ENCODE measurements at places on chromosomes 7 and 10.

- DNase-seq, result no peak
Observed at GRCh38 chr10:61354401-61354975, 98.7 kb downstream of the TMEM26 start.

DNA sequence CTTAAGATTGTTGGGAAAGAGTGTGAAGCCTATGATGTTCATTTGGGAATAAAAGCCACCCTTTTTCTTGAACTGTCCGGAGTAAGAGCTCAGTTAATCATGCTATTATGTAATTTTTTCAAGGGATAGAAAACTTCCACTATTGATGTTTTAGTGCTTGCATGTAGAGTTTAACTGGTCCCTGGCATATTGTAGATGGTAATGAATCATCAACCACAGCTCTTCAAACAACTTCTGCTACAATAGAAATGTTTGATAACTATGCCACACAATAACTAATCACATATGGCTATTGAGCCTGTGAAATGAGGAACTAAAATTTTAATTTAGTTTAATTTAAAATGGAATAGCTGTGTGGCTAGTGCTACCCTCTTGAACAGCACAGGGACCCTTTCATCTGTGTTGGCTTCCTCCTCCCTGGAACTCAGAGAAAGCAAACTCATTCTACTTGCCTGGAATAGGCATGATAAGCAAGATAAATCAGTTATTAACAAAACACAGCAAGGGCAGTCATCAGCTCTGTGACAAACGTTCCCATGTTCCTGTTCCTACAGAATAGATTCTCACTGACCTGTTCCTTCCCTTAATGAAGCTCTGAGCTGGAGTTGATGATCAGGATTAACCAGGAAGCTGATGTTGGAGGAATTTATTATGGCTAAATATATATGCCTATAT is 4.9 kb upstream of the SRI start:
- DNase-seq, result peak; percentile 75

- DNase-seq, result no peak
Observed at GRCh38 chr7:80106498-80107113, 28.0 kb upstream of the GNAI1 start.

- DNase-seq, result no peak
Observed at GRCh38 chr7:68770649-68771048, 827.6 kb upstream of the AUTS2 start.

GRCh38 chr10:73975388-73975787 is 22.5 kb upstream of the VCL start:
- DNase-seq, result no peak

GRCh38 chr7:48511080-48511479 is 339.8 kb downstream of the ABCA13 start:
- DNase-seq, result peak; percentile 16

- DNase-seq, result no peak
Observed at GRCh38 chr7:5453566-5454075, 30.0 kb upstream of the TNRC18 start.

DNA sequence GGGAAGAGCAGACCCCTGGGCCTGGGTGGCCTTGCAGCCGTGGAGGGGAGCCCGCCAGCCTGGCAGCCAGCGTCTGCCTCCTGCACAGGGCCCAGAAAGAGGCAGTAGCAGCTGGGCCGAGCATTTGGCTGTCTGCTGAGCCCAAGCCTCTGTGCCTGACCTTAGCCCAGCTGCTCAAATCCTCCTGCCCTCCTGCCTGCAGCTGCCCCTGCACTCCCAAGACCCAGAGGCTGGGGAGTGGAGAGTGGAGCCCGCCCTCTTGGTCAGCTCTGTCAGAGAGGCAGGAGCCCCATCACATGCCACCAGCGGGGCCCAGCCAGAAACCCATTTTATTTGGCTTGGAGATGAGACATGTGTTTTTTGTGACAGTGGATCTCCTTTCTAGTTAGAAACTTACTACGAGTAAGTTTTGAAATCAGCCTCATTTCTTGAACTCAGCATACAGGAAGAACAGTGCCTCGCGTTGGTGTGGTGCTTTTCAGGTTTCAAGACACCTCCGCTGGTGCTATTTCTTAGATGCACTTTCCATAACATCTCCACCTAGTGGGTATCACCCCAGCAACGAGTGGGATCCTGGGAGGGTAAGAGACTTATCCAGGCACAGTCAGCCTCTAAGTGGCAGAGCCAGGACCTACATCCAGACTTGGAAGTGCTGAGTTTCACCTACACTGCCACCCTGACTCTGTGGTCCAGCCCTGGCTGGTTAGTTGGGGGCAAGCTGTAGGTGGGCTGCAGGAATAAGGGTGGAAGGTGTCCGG is 477.1 kb downstream of the RPS24 start:
- DNase-seq, result no peak

- no peak for DNase-seq
Observed at GRCh38 chr7:16587129-16587528, 58.4 kb downstream of the ANKMY2 start.

DNA sequence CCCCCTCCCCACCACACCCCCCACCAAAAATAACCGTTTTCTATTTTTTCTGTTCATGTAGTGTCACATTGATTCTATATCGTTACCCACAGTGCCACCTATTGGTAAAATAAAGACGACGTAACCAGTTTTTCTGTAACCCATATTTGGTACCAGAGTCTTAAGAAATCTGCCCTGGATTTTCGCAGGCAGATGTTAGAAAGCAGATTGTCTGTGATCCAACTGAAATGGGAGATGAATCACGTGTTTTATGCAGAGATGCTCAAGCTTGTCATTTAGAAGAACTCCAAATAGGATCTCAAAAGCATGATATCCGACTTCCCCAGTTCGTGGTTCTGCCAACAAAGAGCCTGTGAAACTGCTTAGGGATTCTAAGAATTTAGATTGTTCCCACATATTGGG is 261.1 kb upstream of the CSTF2T start:
- DNase-seq, result peak; percentile 18

DNA sequence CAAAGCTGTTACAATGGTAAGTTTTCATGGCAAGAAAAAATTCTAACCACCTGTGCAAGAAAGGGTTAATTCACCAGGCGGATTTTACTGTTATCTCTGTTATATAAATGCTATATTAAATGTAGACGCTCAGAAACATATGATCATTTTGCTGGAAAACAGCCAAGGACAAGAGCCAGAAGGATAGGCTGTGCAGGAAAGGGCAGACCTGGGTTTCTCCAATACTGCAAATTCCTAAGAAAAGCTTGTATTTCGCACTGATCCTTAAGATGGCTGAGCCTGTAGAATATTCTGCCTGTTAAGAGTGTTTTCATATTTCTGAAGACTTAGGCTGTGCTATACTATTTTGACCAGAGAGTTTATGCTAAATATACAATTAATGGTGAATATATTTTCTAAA is 564.1 kb upstream of the KCND2 start:
- no peak for DNase-seq

DNA sequence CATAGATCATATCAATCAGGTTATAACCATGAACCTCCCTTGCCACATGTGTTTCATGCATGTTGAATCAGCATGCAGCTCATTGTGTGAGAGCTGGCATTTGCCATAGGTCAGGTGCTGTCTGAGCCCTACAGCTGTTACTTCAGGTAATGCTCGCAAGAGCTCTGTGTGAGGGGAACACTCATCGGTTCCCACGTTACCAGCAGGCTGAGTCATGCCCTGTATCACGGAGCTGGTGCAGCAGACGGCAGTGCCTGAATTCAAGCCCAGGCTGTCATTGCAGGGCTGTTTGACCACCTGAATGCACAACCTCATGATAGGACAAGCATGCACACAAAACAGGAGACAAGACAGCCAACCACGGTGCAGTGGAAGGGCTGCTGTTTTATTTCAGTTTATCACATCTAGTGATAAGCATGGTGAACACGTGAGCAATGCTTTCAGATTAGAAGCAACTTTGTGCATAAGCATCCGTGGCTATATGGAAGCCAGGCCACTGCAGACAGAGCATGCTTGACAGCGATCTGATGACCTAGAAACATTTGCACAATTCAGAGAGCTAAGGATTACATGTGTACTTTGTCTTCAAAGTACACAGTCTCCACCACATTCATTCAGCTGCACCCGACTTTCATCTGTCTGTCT is 56.4 kb upstream of the PFKP start:
- DNase-seq, result peak; percentile 37

GRCh38 chr10:76396134-76396533 is 964.7 kb downstream of the LRMDA start:
- DNase-seq, result no peak

- no peak for DNase-seq
Observed at GRCh38 chr7:18421297-18422002, 74.1 kb upstream of the HDAC9 start.

DNA sequence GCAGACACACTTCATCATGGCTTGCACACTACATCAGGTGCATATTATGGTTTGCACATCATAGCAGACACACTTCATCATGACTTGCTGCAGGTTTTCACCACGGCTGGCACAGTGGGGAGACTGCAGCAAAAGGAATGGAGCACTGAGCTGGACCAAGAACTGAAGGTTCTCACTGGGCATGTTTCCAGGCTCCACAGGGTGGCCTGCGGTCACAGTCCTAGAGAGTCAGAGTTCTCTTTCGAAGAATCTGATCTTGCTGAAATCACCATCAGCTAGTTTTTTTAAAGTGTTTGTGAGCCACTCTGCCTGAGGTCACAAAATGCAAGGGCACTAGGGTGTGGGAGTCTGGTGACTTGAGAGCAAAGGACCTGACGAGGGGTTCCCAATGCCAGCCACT is 140.4 kb upstream of the NPY start:
- no peak for DNase-seq

GRCh38 chr7:4699841-4700240 is 17.7 kb downstream of the FOXK1 start:
- no peak for DNase-seq

- DNase-seq, result no peak
Observed at GRCh38 chr7:73565675-73566340, 8.3 kb upstream of the BCL7B start.

- peak; percentile 50 for DNase-seq
Observed at GRCh38 chr10:30384701-30385201, 35.7 kb upstream of the MTPAP start.

- no peak for DNase-seq
Observed at GRCh38 chr10:68601501-68602265, 41.5 kb downstream of the TET1 start.

- no peak for DNase-seq
Observed at GRCh38 chr7:101869026-101869900, 51.8 kb downstream of the CUX1 start.

DNA sequence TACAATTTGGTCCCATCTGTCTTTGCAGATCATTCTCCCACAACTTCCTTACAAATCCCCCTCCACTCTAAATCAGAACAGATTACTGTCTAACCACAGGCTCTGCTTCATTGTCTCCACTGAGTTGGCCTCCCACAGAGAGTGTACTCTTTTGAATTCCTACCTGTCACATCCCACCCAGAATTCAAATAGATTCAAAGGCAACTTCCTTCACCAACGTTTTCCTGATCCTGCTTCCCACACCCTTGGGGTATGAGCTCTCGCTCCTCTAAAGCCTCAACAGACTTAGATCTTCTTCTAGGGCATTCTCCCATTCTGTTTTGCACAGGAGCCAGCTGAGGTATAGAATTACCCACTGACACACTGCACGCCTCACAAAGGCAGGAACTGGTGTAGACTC is 197.8 kb upstream of the CDCA7L start:
- no peak for DNase-seq

GRCh38 chr10:74642901-74643595 is 183.4 kb upstream of the KAT6B start:
- DNase-seq, result no peak

DNA sequence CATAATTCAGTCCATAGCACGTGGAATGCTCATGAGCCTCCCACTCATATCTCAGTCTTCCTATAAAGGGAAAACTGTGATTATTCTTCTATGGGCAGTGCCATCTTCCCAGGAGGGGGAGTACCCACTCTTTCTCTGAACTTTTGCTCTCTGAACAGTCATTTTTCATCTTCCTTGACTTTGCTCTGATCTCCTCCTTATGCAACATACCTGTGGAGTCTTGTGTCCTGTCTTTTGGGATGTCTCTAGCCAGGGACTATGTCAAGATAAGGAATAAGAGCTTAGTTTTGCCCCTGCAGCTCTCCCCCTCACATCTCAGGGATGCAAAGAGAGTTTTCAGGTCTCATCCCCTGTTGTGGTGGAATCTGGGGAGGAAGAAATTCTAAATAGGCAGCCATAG is 27.6 kb downstream of the LSMEM1 start:
- DNase-seq, result no peak

DNA sequence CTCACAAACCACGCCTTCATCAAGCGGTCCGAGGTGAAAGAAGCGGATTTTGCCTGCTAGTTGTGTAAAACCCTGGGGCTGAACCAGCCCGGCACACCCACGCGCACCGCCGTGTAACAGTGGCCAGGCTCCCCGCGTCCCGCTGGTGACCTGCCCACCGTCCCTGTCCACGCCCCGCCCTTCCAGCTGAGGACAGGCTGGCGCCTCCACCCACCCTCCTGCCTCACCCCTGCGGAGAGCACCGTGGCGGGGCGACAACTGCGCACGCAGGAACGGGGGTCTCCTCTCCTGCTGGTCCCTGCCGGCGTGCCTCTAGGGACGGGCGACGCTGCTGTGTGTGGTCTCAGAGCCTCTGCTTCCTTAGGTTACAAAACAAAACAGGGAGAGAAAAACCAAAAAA is 16.9 kb upstream of the TSPAN33 start:
- no peak for DNase-seq

- DNase-seq, result peak; percentile 89
Observed at GRCh38 chr10:2214092-2214491, 476.8 kb upstream of the ADARB2 start.

DNA sequence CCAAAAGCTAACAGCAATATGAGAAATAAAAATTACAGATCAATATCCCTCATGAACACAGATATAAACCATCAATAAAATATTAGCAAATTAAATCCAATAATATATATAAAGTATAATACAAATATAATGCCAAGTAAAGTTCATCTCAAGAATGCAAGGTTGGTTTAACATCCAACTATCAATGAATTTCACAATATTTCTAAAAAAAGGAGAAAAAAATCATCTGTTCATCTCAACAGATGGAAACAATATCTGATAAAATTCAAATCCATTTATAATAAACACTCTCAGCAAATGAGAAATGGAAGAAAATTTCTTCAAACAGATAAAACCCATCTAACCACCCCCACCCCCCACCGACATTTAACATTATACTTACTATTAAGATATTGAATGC is 86.9 kb downstream of the SIRT1 start:
- no peak for DNase-seq

- DNase-seq, result no peak
Observed at GRCh38 chr7:127798769-127799372, 146.9 kb downstream of the SND1 start.

GRCh38 chr7:66047426-66047825 is 28.2 kb upstream of the ASL start:
- DNase-seq, result peak; percentile 92

DNA sequence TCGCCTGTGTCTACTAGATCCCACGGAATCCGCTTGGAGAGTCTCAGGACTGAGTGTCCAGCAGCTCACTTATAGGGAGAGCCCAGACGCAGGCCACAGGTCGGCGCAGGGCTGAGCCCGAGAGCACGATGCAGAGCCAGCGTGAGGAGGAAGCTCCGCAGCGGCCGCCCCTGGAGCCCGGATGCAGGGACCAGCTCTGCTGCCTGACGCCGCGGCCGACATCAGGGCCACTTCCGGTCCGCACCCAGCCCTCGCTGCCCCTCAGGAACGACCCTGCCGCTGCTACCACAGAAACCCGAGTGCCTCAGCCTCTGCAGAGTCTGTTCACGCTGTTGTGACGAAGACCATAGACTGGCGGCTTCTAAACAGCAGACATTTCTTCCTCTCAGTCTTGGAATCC is 275.8 kb upstream of the PPP2R2D start:
- DNase-seq, result no peak

GRCh38 chr10:93390306-93391090 is 91.6 kb downstream of the MYOF start:
- DNase-seq, result no peak

- no peak for DNase-seq
Observed at GRCh38 chr10:97883092-97883485, 33.4 kb downstream of the GOLGA7B start.

GRCh38 chr7:27147199-27148030 is at the start of gene HOXA6:
HOXA6 (minus strand) TSS chr7:27147774; CDS start chr7:27147749, 25 bp downstream.
- peak; percentile 70 for DNase-seq
